Nephron progenitor cell (in vitro differentiated cells): ENCODE measurements at places on chromosomes 7 and 10.

DNA sequence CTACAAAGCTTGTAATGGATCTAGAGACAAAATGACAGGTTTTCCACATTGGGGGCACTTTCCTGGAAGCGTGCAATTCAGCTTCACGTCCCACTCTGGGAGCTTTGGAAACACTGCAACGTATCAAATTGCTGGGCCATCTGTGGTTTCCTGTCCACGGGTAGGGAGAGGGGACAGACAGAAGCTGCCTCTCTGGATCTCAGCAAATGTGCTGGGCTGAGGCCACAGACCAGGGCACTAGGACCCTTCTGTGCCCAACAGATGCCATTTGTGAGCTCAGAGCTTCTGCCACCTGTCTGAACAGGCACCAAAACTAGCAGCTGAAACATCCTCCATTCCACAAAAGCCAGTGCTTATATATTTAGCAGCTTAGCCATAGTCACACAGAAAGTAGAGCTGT, 40.9 kb upstream of the FRMD4A start:
- no peak for DNase-seq

GRCh38 chr10:43372765-43373361, 1.4 kb downstream of the FXYD4 start:
- DNase-seq = no peak

DNA sequence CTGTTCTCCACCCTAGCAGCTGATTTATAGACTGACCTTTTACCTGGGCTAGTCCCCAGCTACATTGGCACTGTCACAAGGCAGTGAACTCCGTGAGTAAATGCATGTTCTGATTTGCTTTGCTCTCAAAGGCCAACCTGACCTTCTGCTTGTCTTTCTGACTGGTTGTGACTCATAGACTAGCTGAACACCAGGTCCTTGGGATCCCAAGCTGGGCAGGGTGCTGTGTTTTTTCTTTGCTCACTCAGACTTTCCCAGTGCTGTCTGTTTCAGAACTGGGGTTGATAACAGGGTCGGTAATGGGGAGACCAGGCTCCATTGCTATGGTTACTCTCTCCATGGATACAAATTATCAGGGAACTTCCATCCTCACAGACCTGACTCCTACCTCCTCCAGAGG, 35.0 kb downstream of the EVX1 start:
- no peak for DNase-seq

GRCh38 chr7:29457141-29457561, 106.5 kb upstream of the PRR15 start:
- peak; percentile 15 for DNase-seq

DNA sequence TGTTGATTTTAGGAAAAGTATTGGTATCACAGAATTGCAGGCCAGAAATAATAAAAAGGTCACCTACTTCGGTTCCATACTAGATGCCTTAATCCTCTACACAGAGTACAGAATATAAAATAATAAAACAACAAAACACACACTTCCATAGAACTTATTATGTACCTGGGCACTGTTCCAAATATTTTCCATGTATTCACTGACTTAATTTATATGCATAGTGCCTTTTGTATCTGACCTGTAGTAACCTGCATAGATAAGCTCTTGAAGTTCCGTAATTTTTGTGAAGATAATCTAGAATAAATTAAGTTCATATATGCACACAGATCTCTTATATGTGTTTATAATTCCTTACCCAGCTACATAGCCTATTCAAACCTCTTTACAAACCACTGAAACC, 78.3 kb downstream of the RAPGEF5 start:
- no peak for DNase-seq

DNA sequence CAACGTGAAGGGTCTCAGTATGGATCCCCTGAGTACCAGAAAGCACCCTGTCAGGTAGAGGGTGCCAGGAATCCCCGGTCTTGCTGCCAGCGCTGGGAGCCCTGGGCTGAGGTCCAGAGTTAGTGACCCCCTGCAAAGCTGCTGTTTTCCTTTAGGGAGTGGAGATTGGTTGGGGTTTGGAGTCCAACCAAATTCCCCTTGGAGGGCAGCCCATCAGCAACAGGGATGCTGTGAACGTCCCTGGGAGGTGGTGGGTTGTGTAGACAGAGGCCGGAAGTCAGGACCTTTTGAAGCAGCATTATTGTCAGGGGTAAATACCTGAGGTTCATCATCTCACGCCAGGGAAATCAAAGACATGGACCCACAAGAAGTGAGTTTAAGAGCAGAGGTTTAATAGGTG, 104.2 kb downstream of the COL26A1 start:
- DNase-seq = no peak

DNA sequence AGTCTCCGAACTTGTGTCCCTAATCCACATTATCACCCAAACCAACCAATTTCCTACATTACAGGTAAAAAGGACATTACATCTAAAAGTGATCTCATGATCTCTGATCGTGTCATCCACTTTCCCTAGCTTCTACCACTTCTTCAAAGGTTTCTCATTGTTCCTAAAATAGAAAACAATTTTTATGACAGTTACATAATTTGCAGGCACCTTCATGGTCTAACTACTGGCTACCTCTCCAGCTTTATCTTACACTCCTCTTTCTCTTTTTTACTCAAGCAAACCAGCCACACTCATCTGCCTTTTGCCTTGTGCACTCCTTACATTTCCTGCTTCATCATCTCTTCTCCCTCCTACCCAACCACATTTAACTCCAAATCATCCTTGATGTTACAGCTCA, 886.7 kb upstream of the SORCS1 start:
- DNase-seq = no peak

- DNase-seq = no peak
These were observed 5.5 kb downstream of the SGCE start for GRCh38 chr7:94650147-94651051.

DNA sequence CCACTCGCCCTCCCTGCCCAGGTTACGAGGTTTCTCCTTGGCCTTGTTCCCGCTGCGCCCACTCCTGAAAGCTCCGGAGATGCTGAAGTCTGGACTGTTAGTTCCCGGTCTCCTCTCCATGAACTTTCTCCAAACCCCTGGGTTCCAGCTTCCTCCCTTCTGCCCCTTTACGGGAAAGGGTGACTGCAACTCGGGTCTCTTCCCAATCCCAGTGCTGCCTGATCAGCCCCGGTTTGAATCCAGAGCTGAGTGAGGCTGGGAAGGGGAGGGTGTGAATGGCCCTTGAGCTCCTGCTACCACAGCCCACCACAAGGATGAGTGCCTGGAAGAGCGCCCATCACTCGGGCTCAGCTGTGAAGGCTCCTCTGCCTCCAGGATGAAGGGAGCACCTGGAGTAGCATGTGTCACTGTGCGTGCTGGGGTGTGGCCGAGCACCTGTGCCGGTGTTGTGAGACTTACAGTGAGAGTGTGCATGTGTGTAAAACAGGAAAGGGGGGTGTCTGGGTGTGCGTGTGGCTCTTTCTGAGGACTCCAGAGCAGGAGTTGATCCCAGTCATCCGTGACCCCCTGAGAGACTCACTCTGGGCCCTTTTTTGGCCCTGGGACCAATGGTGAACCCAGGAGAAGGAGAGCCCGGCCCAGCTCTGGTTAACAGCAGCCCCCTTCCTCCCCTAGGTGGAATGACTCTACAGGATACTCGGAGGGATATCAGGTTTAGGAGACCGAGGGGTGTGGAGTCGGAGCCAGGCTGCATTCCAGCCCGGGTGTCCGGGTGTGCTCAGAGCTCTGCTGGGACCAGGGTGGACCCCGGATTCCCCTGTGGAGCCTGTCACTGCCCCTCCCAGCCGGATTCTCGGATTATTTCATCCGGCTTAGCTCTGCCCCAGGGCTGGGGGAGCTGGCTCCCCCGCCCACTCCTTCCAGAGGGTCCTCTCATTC, 1.1 kb upstream of the ZNF467 start:
- no peak for DNase-seq

- peak; percentile 2 for DNase-seq
These were observed 182.7 kb downstream of the ELFN1 start for GRCh38 chr7:1852517-1853430.

- no peak for DNase-seq
These were observed 94.6 kb upstream of the FAM180A start for GRCh38 chr7:135843214-135843613.

DNA sequence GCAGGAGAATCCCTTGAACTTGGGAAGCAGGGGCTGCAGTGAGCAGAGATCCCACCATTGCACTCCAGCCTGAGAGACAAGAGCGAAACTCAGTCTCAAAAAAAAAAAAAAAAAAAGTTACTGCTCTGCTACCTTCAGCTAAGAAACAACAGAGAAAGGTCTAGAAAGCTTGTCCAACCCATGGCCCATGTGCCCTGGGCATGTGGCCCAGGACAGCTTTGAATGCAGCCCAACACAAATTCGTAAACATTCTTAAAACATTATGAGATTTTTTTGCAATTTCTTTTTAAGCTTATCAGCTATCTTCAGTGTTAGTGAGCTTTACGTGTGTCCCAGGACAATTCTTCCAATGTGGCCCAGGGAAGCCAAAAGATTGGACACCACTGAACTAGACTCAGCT, 22.9 kb downstream of the PLXDC2 start:
- DNase-seq = no peak

DNA sequence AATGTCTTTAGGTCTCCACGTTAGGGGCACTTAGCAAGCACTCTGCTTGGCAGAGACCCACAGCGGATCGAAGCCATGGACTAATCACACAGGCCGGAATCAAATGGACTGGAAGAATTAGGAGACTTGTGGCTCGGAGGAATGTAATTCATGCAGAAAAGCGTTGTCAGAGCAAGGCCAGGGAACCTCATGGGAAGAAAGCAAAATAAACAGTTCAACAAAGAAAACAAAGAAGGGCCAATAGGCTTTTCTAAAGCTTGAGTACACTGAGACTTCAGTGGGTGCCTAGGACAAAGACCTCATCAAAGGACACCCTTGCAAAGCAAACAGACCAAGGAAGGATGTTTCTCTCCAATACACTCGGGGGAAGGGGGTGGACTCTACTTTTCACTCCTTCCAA, 171.1 kb downstream of the GLI3 start:
- no peak for DNase-seq

DNA sequence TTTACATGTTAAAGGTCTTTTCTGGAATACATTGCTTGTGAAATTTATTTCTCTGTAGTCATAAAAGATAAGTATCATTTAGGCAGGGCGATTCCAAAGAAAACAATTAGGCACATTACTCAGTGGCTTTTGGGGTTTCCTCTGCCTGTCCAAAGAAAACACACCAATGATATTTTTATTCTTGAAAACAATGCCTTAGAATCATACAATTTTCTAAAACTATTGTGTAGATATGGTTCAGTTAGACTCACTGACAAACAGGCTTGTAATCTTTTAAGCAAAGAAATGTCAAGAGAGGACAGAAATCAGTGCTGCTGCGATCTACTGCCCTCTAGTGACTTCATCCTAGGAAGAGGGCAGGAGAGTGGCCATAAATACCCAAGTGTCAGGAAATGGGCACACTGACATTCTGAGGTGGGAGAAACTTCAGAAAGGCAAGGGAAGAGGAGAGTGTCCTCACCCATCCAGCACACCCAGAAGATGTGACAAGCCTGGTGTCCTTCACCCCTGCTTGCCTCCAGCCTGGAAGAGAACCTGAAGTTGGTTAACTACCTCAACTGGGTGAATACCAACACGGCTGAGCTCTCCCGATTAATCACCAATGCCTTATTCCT, 120.5 kb downstream of the GALNT11 start:
- DNase-seq = peak; percentile 28

- no peak for DNase-seq
These were observed 49.2 kb upstream of the SHH start for GRCh38 chr7:155861480-155861868.

DNA sequence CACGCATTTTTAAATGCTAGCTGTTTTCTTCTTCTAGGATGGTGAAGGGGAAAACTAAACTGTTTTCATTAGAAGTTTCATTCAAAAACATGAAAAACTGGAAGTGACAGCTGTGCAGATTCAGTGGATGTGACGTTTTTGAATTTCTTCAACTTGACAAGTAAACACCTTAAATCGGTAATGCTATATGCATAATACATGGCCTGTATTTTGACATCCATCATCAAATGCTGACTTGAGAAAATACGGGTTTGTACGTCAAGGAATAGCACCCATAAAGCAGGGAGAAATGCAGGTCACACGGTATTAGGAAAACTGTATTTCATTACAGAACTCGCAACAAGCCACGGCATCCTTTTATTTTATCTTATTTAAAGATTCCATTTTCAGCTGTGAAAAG, 720.5 kb downstream of the KCNMA1 start:
- no peak for DNase-seq

GRCh38 chr10:116780691-116781205, 38.4 kb upstream of the HSPA12A start:
- DNase-seq = no peak

DNA sequence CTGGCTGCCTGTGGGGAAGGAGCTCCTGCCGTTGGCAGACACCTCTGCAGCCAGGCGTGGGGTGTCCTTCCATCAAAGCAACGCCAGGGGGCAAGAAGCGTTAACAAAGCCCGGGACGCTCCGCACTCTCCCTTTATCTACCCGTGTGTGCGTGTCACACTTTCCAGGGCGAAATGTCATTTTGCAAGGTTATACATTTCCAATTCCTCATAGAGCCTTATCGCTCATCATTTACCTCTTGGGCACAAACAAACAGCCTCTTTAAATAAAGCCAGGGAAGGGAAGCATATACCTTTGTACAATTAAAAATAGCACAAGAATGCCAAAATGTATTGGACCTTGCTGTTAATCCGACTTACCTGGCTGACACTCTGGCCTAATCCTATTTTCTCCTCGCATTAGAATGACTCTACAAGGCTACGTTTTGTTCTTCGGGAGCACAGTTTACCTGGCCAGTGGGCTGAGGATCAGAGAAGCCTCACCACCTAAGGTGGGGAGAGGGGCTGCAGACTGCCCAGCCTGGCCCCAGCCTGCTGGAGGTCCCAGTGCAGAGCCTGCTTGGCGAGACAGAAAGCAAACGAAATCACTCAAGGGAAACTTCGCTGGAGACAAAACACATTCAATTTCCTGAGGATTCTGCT, 77.6 kb upstream of the EN2 start:
- DNase-seq = peak; percentile 84

DNA sequence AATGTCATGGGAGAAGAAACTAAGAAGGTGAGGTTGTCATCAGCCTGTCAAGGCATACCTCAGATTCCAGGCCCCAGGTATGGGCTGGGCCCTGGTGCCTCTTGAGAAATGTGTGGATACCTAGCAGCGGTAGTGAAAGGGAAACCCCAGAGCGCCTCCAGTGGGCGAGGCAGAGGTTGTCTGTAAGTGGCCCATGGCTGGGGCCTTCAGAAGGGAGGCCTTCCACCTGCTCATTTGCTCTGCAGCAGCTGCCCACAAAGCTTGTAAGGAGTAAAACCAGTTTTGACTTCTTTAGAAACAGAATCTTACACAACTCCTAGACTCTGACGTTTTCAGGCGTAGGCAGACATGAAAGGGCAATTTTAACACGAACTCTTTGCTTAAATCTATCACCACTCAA, 509.9 kb downstream of the PARD3 start:
- DNase-seq = peak; percentile 12
